ENCODE measurements at places on chromosomes 16 and 17.

- peak; percentile 93 for DNase-seq
Measured at GRCh38 chr16:66899945-66900710, 18.6 kb downstream of the CDH16 start.

DNA sequence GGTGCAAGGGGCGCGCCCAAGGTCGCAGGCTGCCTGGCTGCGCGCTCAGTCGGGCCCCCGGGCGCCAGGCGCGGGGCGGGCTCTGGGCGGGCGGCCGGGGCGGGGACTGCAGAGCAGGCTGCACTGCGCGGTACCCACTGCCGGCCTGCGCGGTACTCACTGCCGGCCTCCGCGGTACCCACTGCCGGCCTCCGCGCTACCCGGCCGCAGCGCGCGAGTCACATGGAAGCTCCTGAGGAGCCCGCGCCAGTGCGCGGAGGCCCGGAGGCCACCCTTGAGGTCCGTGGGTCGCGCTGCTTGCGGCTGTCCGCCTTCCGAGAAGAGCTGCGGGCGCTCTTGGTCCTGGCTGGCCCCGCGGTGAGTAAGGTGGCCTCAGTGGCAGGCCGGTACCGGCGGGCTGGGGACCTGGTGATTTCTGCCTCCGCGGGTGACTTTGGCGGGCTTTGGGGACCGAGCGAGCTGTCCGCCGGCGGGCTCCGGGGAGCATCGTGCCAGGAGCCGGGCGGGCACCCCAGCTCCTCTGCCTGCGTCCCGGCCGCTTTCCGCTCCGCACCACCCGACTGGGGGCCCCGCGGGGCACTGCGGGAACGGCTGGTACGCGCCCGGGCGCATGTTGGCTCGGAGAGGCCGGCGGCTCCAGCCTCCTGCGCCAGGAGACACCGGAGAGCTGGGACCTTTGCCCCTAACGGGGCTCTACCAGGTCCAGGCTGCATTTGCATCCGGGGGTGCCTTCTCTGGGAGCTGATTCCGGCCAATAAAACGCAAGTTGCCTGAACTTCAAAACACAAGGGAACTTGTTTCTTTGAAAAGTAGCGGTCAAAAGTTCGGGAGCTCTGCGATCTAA lies at the start of gene SLC47A1:
Gene SLC47A1, plus strand, starts transcription at position 137 of the 844 bp plus-strand sequence. Its CDS starts 86 bp downstream, at position 223.
- peak; percentile 25 for DNase-seq

DNA sequence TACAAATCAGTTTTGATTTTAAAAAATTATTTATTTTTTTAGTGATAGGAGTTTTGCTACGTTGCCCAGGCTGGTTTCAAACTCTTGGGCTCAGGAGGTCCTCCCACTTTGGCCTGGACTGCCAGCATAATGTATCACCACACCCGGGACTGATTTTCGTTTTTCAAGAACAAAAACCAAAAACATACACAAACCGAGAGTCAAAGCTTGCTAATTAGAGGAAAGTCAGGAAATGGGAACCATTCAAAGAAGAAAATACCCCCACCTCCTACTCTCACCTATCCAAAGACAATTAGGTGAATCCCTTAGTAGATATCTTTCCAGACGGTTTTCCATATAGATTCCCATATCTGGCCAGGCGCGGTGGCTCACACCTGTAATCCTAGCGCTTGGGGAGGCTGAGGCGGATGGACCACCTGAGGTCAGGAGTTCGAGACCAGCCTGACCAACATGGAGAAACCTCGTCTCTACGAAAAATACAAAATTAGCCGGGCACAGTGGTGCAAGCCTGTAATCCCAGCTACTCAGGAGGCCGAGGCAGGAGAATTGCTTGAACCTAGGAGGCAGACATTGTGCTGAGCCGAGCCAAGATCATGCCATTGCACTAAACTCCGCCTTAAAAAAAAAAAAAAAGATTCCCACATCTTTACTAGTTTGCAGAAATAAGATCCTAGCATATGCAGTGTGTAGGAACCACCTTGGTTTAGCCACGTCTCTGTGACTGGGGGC lies 883 bp upstream of the SPN start:
- no peak for DNase-seq

DNA sequence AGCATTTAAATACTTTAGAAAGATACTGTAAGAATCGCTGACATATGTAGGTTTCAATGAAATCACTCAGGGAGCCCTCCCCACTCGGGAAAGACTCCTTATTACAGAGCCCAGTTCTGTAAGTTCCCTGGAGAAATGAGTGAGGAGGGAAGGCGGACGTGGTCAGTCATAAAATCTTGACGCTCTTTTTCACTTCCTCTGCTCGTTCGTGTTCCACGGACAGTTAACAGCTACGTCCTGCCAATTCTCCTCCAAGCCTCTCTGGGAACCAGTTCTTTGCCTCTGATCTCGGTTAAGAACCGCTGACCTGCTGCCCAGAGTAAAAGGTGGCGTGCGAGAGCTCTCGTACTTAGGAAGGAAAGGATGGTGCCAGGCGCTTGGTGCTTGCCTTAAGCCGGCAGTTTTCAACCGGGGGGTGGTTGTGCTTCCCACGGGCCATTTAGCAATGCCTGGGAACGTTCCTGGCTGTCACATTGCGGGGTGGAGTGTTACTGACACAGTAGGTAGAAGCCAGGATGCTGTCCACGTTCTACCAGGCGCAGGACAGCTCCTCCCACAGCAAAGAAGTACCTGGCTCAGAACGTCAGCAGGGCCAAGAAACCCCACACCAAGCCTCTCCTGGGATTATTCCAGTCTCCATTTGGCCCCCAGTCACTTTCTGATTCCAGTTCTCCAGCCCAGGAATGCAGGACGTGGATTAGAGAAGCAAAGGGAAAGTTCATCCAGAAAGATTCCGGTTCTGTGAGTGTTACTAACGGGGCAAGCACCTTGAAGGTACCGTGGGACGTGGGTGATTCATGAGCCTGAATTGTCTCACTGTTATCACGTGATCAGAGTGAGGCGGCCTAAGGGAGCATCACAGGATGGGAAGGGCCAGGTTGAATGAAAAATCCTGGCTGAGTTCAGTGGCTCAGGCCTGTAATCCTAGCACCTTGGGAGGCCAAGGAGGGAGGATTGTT lies 87.7 kb downstream of the MRM3 start:
- DNase-seq = peak; percentile 92

DNA sequence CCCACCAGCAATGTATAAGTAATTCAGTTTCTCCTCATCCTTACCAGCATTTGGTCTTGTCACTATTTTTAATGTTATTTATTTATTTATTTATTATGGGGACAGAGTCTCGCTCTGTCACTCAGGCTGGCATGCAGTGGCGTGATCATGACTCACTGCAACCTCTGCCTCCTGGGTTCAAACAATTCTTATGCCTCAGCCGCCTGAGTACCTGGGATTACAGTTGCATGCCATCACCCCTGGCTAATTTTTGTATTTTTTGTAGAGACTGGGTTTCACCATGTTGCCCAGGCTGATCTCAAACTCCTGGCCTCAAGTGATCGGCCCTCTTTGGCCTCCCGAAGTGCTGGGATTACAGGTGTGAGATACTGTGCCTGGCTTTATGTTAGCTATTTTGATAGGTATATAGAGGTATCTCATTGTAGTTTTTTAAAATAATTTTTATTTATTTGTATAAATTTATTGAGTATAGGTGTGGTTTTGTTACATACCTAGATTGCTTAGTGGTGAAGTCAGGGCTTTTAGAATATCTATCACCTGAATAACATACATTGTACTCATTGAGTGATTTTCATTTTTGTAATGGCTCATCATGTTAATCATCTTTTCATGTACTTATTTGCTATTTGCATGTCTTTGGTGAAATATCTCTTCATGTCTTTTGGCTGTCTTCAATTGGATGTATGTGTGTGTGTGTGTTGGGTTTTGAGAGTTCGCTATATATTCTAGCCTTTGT lies 53.3 kb downstream of the TANC2 start:
- no peak for DNase-seq

- DNase-seq = peak; percentile 41
Measured at GRCh38 chr16:15885560-15886001, 2.8 kb downstream of the CEP20 start.

DNA sequence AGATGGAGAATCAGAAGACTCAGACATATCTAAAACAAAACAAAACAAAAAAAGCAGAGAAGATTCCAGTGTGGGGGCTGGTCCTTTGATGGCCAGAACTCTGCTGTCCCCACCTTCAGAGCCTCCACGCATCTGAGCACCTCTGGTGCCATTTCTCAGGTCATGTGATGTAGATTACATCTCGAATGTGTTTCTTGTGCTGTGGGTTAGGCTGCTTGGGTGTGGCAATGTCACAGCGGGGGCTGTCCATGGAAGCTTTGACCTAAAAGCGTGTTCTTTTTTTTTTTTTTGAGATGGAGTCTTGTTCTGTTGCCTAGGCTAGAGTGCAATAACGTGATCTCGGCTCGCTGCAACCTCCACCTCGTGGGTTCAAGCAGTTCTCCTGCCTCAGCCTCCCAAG lies 51.2 kb downstream of the PLD6 start:
- DNase-seq = no peak

- no peak for DNase-seq
Measured at GRCh38 chr17:78301821-78302213, 58.1 kb downstream of the SOCS3 start.

- no peak for DNase-seq
Measured at GRCh38 chr16:70467113-70467512, 12.7 kb downstream of the FCSK start.

DNA sequence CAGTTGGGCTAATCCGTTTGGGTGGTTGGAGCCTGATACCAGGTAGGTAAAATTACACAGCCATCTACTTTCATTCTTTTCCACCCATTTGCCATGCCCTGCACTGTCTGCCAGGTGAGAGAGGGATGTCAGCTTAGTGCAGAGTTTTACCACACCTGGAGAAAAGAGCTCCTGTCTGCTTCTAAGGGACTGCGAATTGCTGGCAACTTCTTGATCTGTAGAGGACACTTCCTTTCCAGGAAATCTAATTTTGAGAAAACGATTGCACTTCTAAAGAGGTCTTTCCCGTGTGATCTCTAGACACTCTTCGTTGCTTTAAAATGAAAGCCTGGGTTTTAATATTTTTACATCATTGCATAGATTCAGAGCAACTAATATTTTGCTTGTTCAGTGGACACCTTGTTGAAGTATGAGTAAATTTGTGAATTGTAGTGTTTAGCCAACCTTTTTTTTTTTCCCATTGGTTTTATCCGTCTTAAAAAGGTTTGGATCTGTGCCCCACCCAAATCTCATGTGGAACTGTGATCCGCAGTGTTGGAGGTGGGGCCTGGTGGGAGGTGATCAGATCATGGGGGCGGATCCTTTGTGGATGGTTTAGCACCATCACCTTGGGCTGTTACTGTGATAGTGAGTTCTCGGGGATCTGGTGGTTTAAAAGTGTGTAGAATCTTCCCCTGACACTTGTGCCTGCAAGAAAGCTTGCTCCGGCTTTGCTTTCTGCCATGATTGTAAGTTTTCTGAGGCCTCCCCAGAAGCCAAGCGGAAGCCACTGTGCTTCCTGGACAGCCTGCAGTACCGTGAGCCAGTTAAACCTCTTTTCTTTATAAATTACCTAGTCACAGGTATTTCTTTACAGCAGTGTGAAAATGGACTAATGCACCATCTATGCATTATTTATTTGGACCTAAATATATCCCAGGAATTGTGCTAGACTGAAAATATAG lies 104.6 kb downstream of the PRKCA start:
- no peak for DNase-seq

DNA sequence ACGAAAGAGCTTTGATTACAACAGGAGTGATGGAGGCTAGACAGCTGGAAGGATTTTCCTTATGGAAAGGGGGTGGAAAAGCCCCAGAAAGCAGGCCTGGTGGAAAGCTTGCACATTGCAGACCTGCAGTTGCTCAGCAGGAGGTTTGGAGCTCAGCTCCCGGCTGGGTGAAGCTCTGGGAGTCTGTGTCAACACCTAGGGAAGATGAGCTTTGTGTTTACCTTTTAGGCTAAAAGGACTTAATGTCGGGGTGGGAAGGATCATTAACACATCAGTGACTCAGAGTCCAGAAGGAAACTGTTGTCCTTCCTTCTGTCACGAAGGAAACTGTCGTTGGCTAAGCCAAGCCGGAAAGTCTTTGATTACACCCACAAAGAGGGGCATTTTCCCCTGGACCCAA lies 48.2 kb downstream of the RAP1GAP2 start:
- DNase-seq = peak; percentile 33

GRCh38 chr17:1591474-1592090 lies 29.0 kb upstream of the PITPNA start:
- DNase-seq = no peak

GRCh38 chr17:70089513-70090148 lies 14.6 kb downstream of the KCNJ16 start:
- DNase-seq = peak; percentile 74

DNA sequence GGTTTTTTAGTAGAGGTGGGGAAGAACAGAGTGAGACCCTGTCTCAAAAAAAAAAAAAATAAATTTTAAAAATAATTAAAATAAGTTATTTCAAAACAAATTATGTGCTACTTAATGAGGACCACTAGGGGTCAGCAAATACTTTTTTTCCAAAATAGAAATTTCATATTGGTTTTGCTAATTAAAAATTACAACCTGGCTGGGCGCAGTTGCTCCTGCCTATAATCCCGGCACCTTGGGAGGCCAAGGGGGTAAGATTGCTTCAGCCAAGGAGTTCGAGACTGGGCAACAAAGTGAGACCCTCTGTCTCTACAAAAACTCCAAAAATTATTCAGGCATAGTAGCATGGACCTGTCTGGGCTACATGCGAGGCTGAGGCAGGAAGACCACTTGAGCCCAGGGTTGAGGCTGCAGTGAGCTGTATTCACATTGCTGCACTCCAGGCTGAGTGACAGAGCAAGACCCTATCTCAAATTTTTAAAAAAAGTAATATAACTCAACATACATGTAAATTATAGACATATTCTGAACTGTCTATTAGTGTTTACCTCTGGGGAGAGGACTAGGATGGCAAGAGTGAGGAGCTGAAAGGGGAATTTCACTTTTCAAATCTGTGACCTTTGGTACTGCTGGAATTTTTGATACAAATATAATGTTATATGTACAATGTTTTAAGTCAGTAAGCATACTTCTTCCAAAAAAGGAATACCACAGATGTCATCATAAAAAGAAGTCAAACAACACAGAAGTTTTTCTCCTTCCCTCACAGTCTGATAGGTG lies 8.1 kb downstream of the MEIOB start:
- peak; percentile 66 for DNase-seq

DNA sequence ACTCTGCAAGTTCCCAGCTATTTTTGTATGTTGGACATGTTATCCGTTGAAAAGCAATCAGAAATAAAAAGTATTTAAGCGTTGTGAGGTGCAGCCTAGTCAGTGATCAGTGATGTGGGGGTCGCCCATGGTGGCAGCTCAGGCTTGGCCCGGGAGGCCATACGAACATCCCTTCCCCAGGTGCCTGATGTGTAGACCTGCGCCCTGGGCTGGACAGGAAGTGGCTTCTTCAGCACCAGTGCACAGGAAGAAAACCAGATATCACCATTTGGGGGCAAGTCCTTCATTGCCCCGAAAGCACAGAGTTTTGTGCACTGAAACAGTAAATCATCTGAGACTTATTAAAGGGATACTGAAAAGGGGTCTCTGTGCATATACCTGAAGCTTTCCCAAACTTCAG lies 98.9 kb downstream of the SOCS1 start:
- DNase-seq = no peak

DNA sequence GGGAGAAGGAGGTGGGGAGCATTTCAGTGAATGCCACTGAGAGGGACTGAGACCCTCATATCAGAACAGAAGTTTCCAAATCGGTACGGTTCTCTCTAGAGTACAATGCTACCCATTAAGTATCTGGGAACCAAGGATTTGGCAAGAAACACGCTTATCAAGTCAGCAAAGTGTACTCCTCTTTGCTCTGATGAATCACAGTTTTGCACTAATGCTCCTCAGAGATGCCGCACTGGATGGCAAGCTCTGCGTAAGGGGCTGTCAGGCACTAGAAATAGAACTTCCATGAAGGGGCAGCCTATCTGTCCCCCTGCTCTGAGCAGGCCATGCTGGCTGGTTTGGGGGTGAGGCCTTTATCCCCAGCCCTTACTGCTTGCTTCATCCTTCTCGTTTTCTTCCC lies 4.8 kb upstream of the ABCC12 start:
- DNase-seq = no peak

- no peak for DNase-seq
Measured at GRCh38 chr17:70230850-70231640, 61.7 kb downstream of the KCNJ2 start.

All from fibroblast of villous mesenchyme (primary cell).